Ascending aorta (tissue), 2 donors: ENCODE measurements at places on chromosomes 5 and 9. TPM values are rescaled to one million over a fixed set of nuclear protein-coding genes. Genes with fewer than 3 reads are reported as not detected.

GRCh38 chr5:150113047-150113744 is 26.8 kb upstream of the CSF1R start:
- H3K4me1 ChIP-seq = peaks cover 11% of the 10 kb centered on the region
- peak overlapping the region; percentile 72 for H3K27ac ChIP-seq
- H3K27me3 ChIP-seq = no peaks in the 10 kb centered on the region
- H3K4me3 ChIP-seq = no peak overlapping the region

GRCh38 chr9:127411122-127411521 is 13.1 kb upstream of the ZNF79 start:
- H3K4me1 ChIP-seq = no peaks in the 10 kb centered on the region
- H3K4me3 ChIP-seq = no peak overlapping the region
- peaks cover 2% of the 10 kb centered on the region for H3K36me3 ChIP-seq
- DNase-seq = no peak
- no peak overlapping the region for H3K27ac ChIP-seq

- H3K27me3 ChIP-seq = no peaks in the 10 kb centered on the region
- H3K4me1 ChIP-seq = no peaks in the 10 kb centered on the region
- H3K27ac ChIP-seq = no peak overlapping the region
- no peak for DNase-seq
- no peaks in the 10 kb centered on the region for H3K36me3 ChIP-seq
These were observed 1007.1 kb downstream of the PTPRD start for GRCh38 chr9:9605681-9606080.

GRCh38 chr5:123285122-123286023 is 137.8 kb downstream of the CEP120 start:
- H3K4me1 ChIP-seq = no peaks in the 10 kb centered on the region
- H3K4me3 ChIP-seq = peak overlapping the region; percentile 57
- peak overlapping the region; percentile 91 for H3K27ac ChIP-seq

DNA sequence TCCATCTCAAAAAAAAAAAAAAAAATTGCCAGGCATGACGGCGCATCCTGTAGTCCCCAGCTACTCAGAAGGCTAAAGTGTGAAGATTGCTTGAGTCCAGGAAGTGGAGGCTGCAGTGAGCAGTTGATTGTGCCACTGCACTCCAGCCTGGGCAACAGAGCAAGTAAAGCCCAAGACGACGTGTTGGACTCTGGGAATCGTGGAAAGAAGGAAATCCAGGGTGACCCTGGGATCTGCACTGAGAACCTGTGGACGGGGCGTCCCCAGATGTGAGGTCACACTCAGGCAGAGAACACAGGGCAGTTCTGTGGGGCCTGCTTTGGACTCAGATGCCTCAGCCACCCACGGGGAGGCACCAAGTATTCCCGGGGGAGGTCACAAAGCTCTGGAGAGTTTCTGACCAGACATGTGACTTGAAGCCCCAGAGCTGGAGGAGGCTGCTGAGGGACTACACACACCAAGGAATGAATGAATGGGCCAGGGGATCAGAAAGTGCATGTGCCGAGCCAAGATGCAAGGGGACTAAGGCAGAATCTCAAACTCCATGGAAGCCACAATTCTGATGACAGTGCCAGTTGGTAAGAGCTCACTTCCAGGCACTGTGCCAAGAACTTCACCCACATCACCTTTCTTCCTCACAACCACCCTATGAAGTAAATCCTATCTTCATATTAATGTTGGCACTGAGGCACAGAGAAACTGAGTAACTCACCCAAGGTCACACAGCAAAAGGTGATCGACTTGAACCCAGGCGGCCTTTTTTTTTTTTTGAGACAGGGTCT is 12.9 kb downstream of the DYNC2I2 start:
- no peaks in the 10 kb centered on the region for H3K36me3 ChIP-seq
- DNase-seq = no peak

GRCh38 chr5:8865266-8865665 is 680.6 kb downstream of the SEMA5A start:
- DNase-seq = no peak
- no peaks in the 10 kb centered on the region for H3K36me3 ChIP-seq
- H3K27me3 ChIP-seq = no peaks in the 10 kb centered on the region

DNA sequence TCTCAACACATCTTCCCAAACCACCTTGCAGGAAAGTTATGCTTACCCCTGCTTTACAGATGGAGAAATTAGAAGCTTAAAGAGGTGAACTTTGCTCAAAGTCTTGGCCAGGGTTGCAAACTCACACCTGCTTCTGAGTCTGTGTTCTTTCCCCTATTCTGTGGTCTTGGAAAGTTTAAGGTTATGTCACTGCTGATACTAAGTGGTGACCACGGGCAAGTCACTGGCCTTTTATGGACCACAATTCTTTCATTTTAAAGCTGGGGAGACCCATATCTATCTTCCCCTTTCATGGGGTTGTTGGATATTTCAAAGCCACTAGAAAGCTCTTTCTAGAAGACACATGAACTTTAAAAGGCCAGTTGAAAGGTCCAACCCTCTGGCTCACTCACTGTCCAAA is 95.4 kb upstream of the KLF4 start:
- no peaks in the 10 kb centered on the region for H3K27me3 ChIP-seq
- no peak overlapping the region for H3K27ac ChIP-seq
- H3K36me3 ChIP-seq = no peaks in the 10 kb centered on the region
- H3K4me1 ChIP-seq = no peaks in the 10 kb centered on the region
- DNase-seq = no peak
- no peak overlapping the region for H3K4me3 ChIP-seq

GRCh38 chr5:1245905-1246576 is 20.9 kb downstream of the SLC6A18 start:
- no peaks in the 10 kb centered on the region for H3K4me1 ChIP-seq
- H3K27ac ChIP-seq = no peak overlapping the region
- H3K36me3 ChIP-seq = no peaks in the 10 kb centered on the region
- no peak for DNase-seq

DNA sequence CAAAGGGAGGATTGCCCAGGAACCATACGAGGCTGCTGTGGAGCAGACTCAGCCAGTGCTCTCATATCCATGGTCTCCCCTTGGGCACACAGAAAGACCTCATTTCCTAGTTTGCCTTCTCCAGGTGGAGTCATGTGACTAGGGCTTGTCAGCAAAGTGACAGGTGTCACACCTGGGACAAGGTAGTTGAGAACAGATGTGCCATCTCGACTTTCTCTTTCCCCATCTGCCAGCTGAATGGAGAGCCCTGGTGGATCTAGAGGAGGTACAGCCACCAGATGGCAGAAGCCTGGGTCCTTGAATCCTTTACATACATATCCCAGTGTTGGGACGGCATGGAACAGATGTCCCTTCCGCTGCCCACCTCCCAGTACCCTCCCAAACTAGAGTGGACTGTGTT is 42.9 kb upstream of the ALDOB start:
- H3K4me3 ChIP-seq = no peak overlapping the region
- H3K4me1 ChIP-seq = peaks cover 4% of the 10 kb centered on the region
- H3K27ac ChIP-seq = no peak overlapping the region
- no peak for DNase-seq

DNA sequence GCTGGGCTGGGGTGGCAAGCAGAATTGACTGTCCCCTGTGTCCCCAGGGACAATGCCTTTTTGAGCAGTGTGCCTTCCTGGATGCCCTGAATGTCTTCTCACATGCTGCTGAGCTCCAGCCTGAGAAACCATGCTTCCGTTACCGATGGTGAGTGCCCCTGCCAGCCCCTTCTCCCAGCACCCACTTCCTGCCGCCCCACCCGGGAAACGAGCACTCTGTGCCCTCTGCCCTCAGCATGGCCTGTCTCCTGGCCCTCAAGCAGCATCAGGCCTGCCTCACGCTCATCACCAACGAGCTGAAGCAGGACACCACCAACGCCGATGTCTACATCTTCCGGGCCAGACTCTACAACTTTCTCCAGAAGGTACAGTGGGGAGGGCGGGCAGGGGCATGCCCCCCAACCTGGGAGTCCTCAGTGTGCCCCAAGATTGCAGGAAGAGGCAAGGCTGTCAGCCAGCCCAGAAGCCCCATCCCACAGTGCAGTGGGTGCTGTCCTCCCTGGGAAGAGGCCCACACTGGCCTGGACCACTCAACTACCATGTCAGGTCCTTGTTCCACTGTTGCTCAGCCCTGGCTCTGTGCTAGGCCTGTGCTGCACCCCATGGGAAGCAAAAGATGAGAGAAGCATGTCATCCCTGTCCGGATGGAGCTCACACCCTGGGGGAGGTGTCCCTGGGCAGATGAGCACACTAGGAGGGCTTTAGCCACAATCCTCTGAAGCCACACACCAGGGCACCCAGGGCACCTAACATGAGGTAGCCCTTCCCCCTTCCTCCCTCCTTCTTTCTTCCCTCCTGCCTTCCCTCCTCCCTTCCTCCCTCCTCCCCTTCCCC is 4.4 kb downstream of the TTC16 start:
- H3K27ac ChIP-seq = no peak overlapping the region
- DNase-seq = no peak
- no peak overlapping the region for H3K4me3 ChIP-seq
- H3K27me3 ChIP-seq = no peaks in the 10 kb centered on the region
- peaks cover 15% of the 10 kb centered on the region for H3K4me1 ChIP-seq
- no peaks in the 10 kb centered on the region for H3K36me3 ChIP-seq

DNA sequence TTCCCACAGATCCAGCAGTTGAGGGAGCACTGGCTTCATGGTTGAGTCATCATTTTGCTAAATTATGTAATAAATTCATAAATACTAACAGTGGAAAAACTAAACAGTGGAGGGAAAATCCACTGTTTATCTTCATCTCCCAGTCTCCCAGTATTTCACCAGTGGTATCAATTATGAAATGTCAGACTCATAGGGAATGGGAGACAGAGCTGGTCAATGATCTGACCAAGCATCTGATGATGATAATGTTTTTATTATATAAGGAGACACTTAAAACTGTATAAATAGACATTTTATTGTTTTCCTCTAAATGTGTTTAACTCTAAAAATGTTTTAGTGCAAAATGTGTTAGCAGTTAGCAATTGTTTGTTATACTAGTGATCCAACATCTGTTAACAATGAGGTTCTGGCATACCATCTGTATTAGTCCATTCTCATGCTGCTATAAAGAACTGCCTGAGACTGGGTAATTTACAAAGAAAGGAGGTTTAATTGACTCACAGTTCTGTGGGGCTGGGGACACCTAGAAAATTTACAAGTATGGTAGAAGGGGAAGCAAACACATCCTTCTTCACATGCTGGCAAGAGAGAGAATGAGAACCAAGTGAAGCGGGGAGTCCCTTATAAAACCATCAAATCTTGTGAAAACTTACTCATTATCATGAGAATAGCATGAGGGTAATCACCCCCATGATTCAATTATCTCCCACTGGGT is 11.8 kb upstream of the REEP5 start:
- no peak for DNase-seq
- no peaks in the 10 kb centered on the region for H3K36me3 ChIP-seq
- H3K4me3 ChIP-seq = no peak overlapping the region
- H3K27me3 ChIP-seq = no peaks in the 10 kb centered on the region
- H3K27ac ChIP-seq = no peak overlapping the region

- DNase-seq = no peak
- H3K4me3 ChIP-seq = no peak overlapping the region
- H3K36me3 ChIP-seq = no peaks in the 10 kb centered on the region
- H3K4me1 ChIP-seq = no peaks in the 10 kb centered on the region
These were observed 18.5 kb upstream of the LAMC3 start for GRCh38 chr9:130990306-130990977.

DNA sequence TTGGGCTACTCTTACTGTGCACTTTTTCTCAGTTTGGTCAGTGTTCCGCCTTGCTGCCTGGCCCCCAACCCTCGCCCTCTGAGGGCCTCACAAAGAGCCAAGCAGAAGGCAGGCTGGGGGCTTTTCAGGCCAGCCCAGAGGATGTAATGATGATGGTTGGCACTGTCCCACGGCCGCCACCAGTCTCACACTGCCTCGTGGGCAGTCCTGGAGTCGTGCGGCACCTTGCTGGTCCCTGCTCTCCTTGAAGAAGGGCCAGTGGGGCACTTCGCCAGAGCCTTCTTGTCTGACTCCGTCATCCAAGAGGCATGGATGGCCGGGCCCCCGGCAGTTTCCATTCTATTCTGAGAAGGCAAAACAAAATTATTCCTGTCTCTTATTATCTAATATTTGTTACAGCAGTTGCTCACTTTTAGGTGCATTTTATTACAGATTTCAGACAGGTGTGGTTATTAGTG is 21.0 kb downstream of the TENT4A start:
- H3K36me3 ChIP-seq = peaks cover 11% of the 10 kb centered on the region
- H3K4me3 ChIP-seq = no peak overlapping the region
- H3K27ac ChIP-seq = peak overlapping the region; percentile 12
- no peaks in the 10 kb centered on the region for H3K27me3 ChIP-seq
- H3K4me1 ChIP-seq = peaks cover 23% of the 10 kb centered on the region
- no peak for DNase-seq

DNA sequence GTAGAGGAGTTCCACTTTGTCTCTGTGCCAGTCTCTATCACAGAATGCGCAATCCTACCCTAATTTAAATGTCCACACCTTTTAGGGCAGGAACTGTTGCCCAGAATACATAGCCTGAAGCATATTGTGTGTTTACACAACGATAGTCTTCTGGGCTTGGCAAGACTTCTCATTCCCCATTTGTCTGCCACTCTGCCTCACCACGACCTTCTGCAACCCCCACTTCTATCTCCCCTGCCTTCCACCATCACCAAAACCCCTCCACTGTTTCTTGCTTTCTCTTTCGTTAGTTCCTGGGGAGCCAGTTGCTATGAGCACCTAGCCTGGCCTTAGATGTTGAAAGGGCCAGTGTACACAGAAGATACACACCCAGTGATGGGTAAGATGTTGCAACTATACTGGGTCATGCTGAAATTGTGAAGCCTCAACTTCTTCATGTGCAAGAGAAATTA is 883 bp upstream of the RNF145 start:
- H3K4me3 ChIP-seq = peak overlapping the region; percentile 100
- H3K27ac ChIP-seq = no peak overlapping the region
- peaks cover 12% of the 10 kb centered on the region for H3K4me1 ChIP-seq
- no peaks in the 10 kb centered on the region for H3K36me3 ChIP-seq

DNA sequence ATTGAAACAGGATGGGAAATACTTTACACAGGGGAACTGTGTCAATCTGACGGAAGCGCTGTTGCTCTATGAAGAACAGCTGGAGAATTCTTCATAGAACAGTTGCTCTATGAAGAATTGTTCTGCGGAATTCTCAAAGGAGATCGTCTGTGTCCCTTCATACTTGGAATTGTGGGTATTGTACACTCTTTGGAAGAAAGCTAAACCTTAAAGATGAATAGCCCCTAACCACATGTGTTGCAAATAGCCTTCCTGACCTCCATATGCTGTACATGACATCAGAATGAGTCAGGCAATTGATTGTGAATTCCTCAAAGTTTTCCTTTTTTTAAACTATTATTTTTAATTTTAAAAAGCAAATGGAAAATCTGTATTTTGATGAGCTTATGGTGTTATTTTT is 15.6 kb downstream of the NIM1K start:
- no peak overlapping the region for H3K4me3 ChIP-seq
- no peaks in the 10 kb centered on the region for H3K27me3 ChIP-seq
- H3K4me1 ChIP-seq = no peaks in the 10 kb centered on the region
- DNase-seq = no peak
- no peaks in the 10 kb centered on the region for H3K36me3 ChIP-seq

- no peaks in the 10 kb centered on the region for H3K36me3 ChIP-seq
- no peaks in the 10 kb centered on the region for H3K4me1 ChIP-seq
- H3K27ac ChIP-seq = peak overlapping the region; percentile 56
- no peak for DNase-seq
These were observed 29.8 kb upstream of the SMC5 start for GRCh38 chr9:70229026-70229425.

The FBXL17 gene
- 13.6 TPM for total RNA-seq

The SPAG8 gene
- not detected for total RNA-seq

The TMC1 gene
- not detected for total RNA-seq

The SH3PXD2B gene
- 60.8 TPM for total RNA-seq

The NMRK1 gene
- 22.0 TPM for total RNA-seq

The ANKRD31 gene
- not detected for total RNA-seq

The STK32A gene
- 6.2 TPM for total RNA-seq

The CFAP77 gene
- total RNA-seq = not detected

The PCDHGA9 gene
- total RNA-seq = 3.2 TPM

The KIF12 gene
- total RNA-seq = not detected

The CBY3 gene
- not detected for total RNA-seq

The PCDHGA2 gene
- 4.9 TPM for total RNA-seq

The NEUROG1 gene
- not detected for total RNA-seq

The CCL28 gene
- total RNA-seq = not detected
